ENCODE measurements at places on chromosomes 16 and 17. TPM values are rescaled to one million over a fixed set of nuclear protein-coding genes. Genes with fewer than 3 reads are reported as not detected.

The TBC1D3I gene
- not detected for total RNA-seq

The SDK2 gene
- 0.08 TPM for total RNA-seq

The BFAR gene
- total RNA-seq = 30.4 TPM

The MPP2 gene
- 3.0 TPM for total RNA-seq
